ENCODE measurements at places on chromosomes 6 and 20. TPM values are rescaled to one million over a fixed set of nuclear protein-coding genes. Genes with fewer than 3 reads are reported as not detected.
A peak's percentile ranks its signal among the peaks of the same experiment; 100 is the strongest.

- no peaks in the 10 kb centered on the region for H3K27me3 ChIP-seq
- H3K36me3 ChIP-seq = no peaks in the 10 kb centered on the region
- H3K4me1 ChIP-seq = no peaks in the 10 kb centered on the region
- no peak for DNase-seq
- H3K4me3 ChIP-seq = no peak overlapping the region
Observed at GRCh38 chr6:38730140-38730862, 15.2 kb downstream of the DNAH8 start.

- no peak overlapping the region for H3K4me3 ChIP-seq
- no peak for DNase-seq
- H3K27me3 ChIP-seq = no peaks in the 10 kb centered on the region
- H3K27ac ChIP-seq = no peak overlapping the region
Observed at GRCh38 chr6:154754152-154754551, 20.9 kb downstream of the SCAF8 start.

DNA sequence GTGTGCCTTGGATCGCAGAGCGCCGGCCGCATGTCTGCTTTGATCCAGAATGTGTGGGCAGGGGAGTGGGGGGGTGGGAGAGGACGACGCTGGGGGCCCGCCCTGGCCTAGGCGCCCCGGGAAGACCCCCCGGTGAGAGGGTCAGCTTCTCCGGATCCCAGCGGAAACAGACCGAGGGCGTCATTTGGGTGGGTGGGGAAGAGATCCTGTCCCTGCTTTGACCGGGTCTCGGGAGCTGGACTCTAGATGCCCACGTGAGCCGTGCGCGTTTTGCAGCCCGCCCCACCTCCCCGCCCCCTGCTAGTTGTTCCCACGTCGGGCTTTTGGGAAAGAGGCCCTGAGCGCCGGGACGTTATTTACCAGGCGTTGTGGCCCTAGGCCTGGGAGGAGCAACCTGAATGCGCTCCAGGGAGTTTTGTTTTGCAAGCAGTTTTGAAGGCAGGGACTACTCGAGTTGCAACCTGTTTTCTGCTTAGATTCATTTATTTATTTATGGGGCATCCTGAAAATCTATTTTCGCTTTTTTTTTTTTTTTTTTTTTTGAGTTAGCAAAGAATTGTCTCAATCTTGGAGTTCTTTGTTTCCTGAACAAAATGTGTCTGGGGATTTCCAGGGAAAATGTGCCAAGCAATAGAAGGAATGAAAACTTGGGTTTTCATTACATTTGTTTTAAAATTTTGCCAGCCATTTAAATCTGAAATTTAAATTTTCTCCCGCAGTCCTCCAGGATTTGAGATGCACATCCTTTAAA is 1.6 kb downstream of the DSP start:
- peak overlapping the region; percentile 98 for H3K27ac ChIP-seq
- no peaks in the 10 kb centered on the region for H3K27me3 ChIP-seq
- no peaks in the 10 kb centered on the region for H3K36me3 ChIP-seq
- DNase-seq = peak; percentile 94
- H3K4me1 ChIP-seq = peaks cover 33% of the 10 kb centered on the region

- no peaks in the 10 kb centered on the region for H3K36me3 ChIP-seq
- H3K27me3 ChIP-seq = no peaks in the 10 kb centered on the region
- H3K27ac ChIP-seq = no peak overlapping the region
- H3K4me3 ChIP-seq = no peak overlapping the region
Observed at GRCh38 chr6:112259337-112259675, 4.9 kb upstream of the LAMA4 start.

- H3K36me3 ChIP-seq = no peaks in the 10 kb centered on the region
- H3K27me3 ChIP-seq = no peaks in the 10 kb centered on the region
- no peak for DNase-seq
- H3K4me3 ChIP-seq = no peak overlapping the region
Observed at GRCh38 chr20:51593584-51593983, 51.1 kb upstream of the NFATC2 start.

DNA sequence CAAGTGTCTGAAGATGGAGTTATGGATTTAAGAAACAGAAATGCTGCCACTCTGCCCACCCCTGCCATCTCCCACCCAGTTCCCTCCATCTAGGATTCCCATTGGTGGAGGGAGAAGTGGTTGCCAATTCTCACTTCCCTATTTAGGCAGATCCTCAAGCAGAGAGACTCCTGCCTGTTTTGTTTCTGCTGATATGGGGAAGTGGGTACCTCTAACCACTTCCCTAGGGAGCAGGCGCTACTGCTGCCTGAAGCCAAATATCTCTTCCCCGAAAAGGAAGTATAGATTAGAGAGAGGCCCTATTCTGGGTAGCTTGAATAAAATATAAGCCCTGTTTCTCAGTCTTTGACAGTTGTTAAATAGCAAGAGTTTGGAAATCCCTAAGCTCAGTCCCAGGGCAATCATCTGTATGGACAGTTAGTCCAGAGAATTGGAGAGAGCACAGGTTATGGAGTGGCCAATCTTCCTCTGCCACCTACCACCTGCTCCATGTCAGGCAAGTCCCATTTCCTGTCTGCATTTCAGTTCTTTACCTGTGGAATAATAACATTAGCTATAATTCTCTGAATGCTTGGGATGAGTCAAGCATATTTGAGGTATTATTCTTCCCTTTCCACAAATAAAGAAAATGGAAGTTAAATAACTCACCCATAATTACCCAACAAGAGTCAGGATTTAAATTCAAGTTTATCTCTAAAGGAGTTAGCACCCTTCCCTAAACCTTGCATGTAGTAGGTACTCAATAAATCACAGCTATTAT is 2.6 kb upstream of the ADGB start:
- H3K27me3 ChIP-seq = no peaks in the 10 kb centered on the region
- H3K4me3 ChIP-seq = no peak overlapping the region
- no peaks in the 10 kb centered on the region for H3K36me3 ChIP-seq
- no peak overlapping the region for H3K27ac ChIP-seq
- DNase-seq = no peak
- H3K4me1 ChIP-seq = no peaks in the 10 kb centered on the region

- no peaks in the 10 kb centered on the region for H3K27me3 ChIP-seq
- peak overlapping the region; percentile 53 for H3K4me3 ChIP-seq
- H3K27ac ChIP-seq = peak overlapping the region; percentile 89
- H3K4me1 ChIP-seq = peaks cover 18% of the 10 kb centered on the region
- no peak for DNase-seq
Observed at GRCh38 chr6:118892355-118892991, 1.5 kb upstream of the ASF1A start.

GRCh38 chr20:32205843-32206759 is 1.4 kb downstream of the PLAGL2 start:
- peak; percentile 35 for DNase-seq
- H3K4me3 ChIP-seq = peak overlapping the region; percentile 90
- peaks cover 83% of the 10 kb centered on the region for H3K4me1 ChIP-seq

DNA sequence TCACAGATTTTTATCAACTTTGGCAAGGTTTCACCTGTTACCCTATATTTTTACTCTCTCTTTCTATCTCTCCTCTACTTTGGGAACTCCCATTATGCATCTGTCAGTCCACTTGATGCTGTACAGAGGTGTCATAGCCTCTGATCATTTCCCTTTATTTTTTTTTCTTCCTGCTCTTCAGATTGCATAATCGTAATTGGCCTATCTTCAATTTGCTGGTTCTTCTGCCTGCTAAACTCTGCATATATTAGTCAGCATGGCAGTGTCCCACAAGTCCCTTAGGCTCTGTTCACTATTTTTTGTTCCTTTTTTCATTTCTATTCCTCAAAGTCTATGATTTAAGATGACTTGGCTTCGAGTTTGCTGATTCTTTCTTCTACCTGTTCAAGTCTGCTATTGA is 44.7 kb upstream of the MICB start:
- no peak overlapping the region for H3K27ac ChIP-seq
- no peak for DNase-seq
- no peaks in the 10 kb centered on the region for H3K36me3 ChIP-seq
- no peak overlapping the region for H3K4me3 ChIP-seq
- peaks cover 3% of the 10 kb centered on the region for H3K27me3 ChIP-seq

- H3K36me3 ChIP-seq = no peaks in the 10 kb centered on the region
- H3K27me3 ChIP-seq = no peaks in the 10 kb centered on the region
- H3K4me3 ChIP-seq = no peak overlapping the region
- DNase-seq = no peak
Observed at GRCh38 chr20:34794006-34794585, 31.4 kb downstream of the NCOA6 start.

GRCh38 chr6:43720999-43721398 is 33.4 kb upstream of the MRPS18A start:
- H3K27me3 ChIP-seq = no peaks in the 10 kb centered on the region
- DNase-seq = no peak
- peaks cover 25% of the 10 kb centered on the region for H3K4me1 ChIP-seq
- no peak overlapping the region for H3K27ac ChIP-seq
- H3K36me3 ChIP-seq = no peaks in the 10 kb centered on the region

DNA sequence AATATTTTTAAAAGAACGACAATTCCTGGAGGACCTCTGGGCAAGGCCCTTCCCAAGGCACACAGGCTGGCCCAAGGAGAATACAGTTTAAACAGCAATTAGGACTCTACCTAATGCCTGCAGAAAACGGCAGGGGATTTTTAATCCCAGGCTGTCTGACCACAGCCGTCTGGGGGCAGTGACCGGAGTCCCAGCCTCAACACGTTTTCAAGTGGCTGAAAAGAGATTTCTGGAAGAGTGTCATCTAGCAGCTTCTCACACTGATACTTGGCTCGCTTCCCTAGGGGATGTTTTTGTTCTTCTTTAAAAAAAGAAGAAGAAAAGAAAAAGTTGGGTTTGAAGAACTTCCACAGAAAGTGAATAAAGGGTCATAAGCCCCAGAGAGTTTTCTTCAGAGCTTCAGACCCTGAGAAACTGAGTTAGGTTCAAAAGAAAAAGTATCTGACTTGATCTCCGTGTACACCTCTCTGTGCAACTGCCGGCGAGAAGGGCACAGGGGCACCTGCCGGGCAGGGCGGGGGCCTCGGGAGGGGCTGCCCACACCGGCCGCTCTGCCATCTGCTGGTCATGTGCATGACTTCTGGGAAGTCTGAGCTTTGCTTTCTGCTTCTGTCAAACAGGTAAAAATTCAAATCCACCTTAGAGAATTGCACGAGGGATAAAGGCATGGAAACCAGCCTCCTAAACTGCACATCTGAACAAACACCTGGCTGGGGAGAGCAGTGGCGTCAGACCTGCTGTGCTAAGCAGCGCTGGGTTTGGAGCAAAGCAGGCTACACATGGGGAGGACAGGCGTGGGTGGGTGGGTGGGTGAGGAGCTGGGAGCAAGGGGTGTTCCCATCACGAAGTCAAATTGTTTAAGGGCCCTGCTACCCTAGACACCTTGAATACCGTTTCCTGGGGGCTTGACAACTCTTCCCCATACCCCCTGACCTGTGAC is 33.0 kb downstream of the RRBP1 start:
- no peak for DNase-seq
- H3K4me3 ChIP-seq = no peak overlapping the region
- H3K36me3 ChIP-seq = no peaks in the 10 kb centered on the region
- no peaks in the 10 kb centered on the region for H3K27me3 ChIP-seq
- H3K27ac ChIP-seq = no peak overlapping the region

DNA sequence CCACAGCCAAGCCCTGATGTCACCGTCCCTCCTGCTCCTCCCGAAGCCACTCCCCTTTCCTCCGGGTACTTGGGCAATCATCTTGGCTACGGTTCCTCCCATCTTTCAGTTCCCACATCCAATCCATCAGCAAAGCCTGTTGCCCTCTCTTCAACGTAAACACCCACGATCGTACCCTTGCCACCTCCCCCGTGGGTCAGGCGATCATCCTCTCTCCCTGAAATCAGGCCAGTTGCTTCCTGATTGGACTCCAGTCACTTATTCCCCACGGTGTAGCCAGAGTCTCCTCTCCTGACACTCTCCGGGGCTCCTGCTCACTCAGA is 44.5 kb downstream of the SULF2 start:
- DNase-seq = no peak
- H3K27me3 ChIP-seq = no peaks in the 10 kb centered on the region
- no peak overlapping the region for H3K27ac ChIP-seq
- H3K36me3 ChIP-seq = no peaks in the 10 kb centered on the region
- no peaks in the 10 kb centered on the region for H3K4me1 ChIP-seq

GRCh38 chr6:102389994-102390393 is 996.5 kb downstream of the GRIK2 start:
- no peak for DNase-seq
- no peaks in the 10 kb centered on the region for H3K36me3 ChIP-seq
- H3K4me3 ChIP-seq = no peak overlapping the region
- H3K27ac ChIP-seq = no peak overlapping the region

DNA sequence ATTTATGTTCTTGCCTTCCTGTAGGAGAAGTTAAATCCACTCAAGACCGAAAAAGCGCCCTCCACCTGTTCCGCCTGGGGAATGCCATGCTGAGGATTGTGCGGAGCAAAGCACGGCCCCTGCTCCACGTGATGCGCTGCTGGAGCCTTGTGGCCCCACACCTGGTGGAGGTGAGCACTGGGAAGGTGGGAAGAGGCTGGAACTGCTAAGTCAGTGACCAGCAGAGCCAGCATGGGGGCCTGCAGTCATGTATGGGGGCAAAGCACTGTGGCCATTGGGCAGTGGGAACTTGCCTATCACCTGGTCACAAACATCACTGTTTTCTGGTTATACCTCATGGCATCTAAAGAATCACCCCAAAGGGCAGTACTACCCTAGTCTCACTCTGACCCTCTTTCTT is 78.5 kb upstream of the PBOV1 start:
- H3K4me1 ChIP-seq = no peaks in the 10 kb centered on the region
- no peak overlapping the region for H3K27ac ChIP-seq
- H3K27me3 ChIP-seq = no peaks in the 10 kb centered on the region

GRCh38 chr20:63068711-63069367 is 62.1 kb upstream of the BHLHE23 start:
- DNase-seq = no peak
- H3K4me1 ChIP-seq = no peaks in the 10 kb centered on the region
- H3K27me3 ChIP-seq = peaks cover 32% of the 10 kb centered on the region
- no peak overlapping the region for H3K27ac ChIP-seq
- no peak overlapping the region for H3K4me3 ChIP-seq

DNA sequence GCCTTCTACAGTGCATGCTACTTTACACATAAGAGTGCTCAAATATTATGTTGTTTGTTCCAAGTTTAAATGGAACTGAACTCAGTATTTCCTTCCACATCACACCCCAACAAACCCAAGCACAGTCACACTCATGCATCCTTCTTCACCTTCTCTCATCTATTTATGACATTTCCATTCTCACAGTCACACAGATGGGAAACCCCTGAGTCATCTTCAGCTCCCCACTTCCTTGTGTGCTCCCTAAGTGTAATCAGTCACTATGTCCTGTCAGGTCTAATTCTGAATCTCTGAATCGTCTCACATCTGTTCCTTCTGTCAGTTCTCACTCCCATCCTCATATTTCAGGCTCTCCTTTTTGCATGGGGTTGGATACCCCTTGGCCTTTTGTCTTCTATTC is 96.0 kb downstream of the RIMS1 start:
- H3K27me3 ChIP-seq = no peaks in the 10 kb centered on the region
- H3K27ac ChIP-seq = no peak overlapping the region
- no peaks in the 10 kb centered on the region for H3K36me3 ChIP-seq
- H3K4me1 ChIP-seq = no peaks in the 10 kb centered on the region
- H3K4me3 ChIP-seq = no peak overlapping the region
- no peak for DNase-seq

The SEC63 gene
- total RNA-seq = 40.0 TPM

The SIGLEC1 gene
- total RNA-seq = 0.16 TPM

The IL20RA gene
- total RNA-seq = 0.63 TPM

The BMP2 gene
- total RNA-seq = 72.0 TPM

The MAN1A1 gene
- 245 TPM for total RNA-seq

The CRYBG1 gene
- 10.0 TPM for total RNA-seq

The KCNQ5 gene
- total RNA-seq = 5.5 TPM

The FBXO5 gene
- total RNA-seq = 9.7 TPM

The ARHGAP18 gene
- total RNA-seq = 35.6 TPM

The CLVS2 gene
- total RNA-seq = under 0.01 TPM

The PPP1R3G gene
- 0.48 TPM for total RNA-seq

The NKX2-4 gene
- not detected for total RNA-seq

The LST1 gene
- not detected for total RNA-seq
